Karpas-422 (cell line): ENCODE measurements at places on chromosomes 13 and 19. TPM values are rescaled to one million over a fixed set of nuclear protein-coding genes. Genes with fewer than 3 reads are reported as not detected.

GRCh38 chr19:4068047-4068966 lies 1.6 kb upstream of the ZBTB7A start:
- peaks cover 18% of the 10 kb centered on the region for H3K4me1 ChIP-seq
- H3K4me3 ChIP-seq, result peak overlapping the region; percentile 89; the same call in 1 of the 2 replicates
- H3K27ac ChIP-seq, result no peak overlapping the region
- H3K27me3 ChIP-seq, result no peaks in the 10 kb centered on the region
- DNase-seq, result no peak

DNA sequence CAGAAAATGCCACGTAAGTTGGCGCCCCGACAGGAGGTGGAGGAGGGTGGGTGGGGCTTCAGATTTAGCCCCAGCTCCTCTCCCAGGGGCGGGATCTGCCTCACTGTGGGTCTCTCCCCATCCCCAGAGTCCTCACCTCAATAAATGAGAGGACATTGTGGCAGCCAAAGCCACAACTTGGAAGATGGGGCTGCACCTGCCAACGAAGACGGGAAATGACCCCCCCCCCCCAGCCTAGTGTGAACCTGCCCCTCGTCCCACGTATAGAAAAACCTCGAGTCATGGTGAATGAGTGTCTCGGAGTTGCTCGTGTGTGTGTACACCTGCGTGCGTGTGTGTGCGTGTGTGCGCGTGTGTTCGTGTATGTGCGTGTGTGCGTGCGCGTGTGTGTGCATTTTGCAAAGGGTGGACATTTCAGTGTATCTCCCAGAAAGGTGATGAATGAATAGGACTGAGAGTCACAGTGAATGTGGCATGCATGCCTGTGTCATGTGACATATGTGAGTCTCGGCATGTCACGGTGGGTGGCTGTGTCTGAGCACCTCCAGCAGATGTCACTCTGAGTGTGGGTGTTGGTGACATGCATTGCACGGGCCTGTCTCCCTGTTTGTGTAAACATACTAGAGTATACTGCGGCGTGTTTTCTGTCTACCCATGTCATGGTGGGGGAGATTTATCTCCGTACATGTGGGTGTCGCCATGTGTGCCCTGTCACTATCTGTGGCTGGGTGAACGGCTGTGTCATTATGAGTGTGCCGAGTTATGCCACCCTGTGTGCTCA lies 1.5 kb upstream of the TRAPPC5 start:
- peak; percentile 63 for DNase-seq
- H3K36me3 ChIP-seq, result 0 out of 2 replicates have a peak, but pooled peaks cover 4% of the 10 kb centered on the region
- H3K27me3 ChIP-seq, result no peaks in the 10 kb centered on the region

DNA sequence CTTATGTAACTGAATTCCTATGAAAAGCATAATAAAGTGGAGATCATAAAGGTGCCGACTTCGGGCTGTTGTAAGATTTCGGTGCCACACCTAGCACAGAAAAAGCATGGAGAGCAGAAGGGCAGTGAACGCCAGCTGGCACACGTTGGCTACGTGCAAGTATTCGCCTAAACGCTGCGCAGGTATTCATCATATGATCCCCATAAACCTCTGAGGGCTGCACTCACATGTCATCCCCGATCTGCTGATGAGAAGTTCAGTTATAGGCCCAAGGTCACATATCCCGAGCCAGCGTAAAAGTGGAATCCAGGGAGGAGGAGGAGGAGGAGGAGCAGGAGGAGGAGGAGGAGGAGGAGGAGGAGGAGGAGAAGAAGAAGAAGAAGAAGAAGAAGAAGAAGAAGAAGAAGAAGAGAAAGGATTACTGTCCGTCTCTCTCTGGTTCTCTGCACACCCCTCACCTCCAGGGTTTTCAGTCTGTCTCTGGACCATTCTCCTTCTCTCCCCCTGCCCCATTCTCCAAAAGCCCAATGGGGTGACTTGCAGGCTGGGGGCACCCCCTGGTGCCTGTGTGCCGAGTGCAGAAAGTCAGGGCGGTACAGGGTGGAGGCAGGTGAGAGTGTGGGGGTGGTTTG lies 18.6 kb upstream of the CYP2S1 start:
- no peaks in the 10 kb centered on the region for H3K4me1 ChIP-seq
- DNase-seq, result no peak
- H3K27me3 ChIP-seq, result no peaks in the 10 kb centered on the region
- no peaks in the 10 kb centered on the region for H3K36me3 ChIP-seq
- H3K27ac ChIP-seq, result no peak overlapping the region

DNA sequence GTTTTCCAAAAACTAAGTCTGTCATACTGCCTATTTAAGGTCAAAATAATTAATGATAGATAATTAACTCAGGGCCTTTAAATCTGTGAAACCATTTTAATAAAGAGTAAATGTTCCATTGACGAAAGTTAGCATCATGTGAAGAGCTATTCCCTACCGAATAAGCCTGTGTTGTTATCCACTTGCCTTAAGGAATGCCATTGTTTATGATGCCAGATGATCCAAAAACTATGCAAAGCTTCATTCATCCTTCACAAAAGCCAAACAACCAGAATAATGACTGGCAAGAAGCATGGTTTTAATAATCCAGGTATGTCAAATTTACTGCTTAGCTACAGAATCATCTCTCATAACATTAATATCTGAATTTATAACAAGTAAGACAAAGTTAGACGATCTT lies 6.5 kb upstream of the GPC6 start:
- no peak overlapping the region for H3K4me3 ChIP-seq
- H3K4me1 ChIP-seq, result no peaks in the 10 kb centered on the region
- no peaks in the 10 kb centered on the region for H3K27me3 ChIP-seq

- H3K36me3 ChIP-seq, result peaks cover 35% of the 10 kb centered on the region
- H3K27me3 ChIP-seq, result no peaks in the 10 kb centered on the region
- no peak overlapping the region for H3K4me3 ChIP-seq
- peak; percentile 65 for DNase-seq
- no peak overlapping the region for H3K27ac ChIP-seq
These were observed 5.9 kb downstream of the RPL18A start for GRCh38 chr19:17865364-17866311.

GRCh38 chr19:6498294-6499036 lies 3.6 kb downstream of the TUBB4A start:
- H3K27ac ChIP-seq, result no peak overlapping the region
- H3K36me3 ChIP-seq, result no peaks in the 10 kb centered on the region
- peaks cover 11% of the 10 kb centered on the region for H3K4me1 ChIP-seq
- no peak overlapping the region for H3K4me3 ChIP-seq

GRCh38 chr13:49908637-49909036 lies 27.5 kb downstream of the SPRYD7 start:
- DNase-seq, result peak; percentile 50
- no peaks in the 10 kb centered on the region for H3K27me3 ChIP-seq
- no peak overlapping the region for H3K27ac ChIP-seq
- H3K4me3 ChIP-seq, result no peak overlapping the region
- H3K4me1 ChIP-seq, result no peaks in the 10 kb centered on the region

GRCh38 chr19:835210-835810 lies 5.5 kb upstream of the PRTN3 start:
- no peaks in the 10 kb centered on the region for H3K4me1 ChIP-seq
- H3K4me3 ChIP-seq, result no peak overlapping the region
- no peaks in the 10 kb centered on the region for H3K36me3 ChIP-seq

DNA sequence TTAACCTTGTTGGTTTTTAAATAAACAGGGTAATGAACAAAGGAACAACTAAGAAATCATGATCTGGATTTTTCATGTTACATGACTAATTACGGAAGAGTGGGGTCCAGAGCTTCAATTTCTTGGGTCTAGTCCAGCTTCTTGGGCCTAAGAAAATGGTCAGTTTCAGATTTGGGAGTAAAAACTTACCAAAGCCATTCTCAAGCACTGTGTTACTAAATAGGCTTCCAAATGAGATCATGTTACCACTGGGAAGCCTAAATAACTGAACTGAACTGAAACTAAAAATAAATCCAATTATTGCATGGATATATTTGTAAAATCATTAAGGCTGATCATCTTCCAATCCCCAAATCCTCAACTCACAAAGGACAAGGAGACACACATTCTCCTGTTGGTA lies 13.9 kb downstream of the TBC1D4 start:
- no peak for DNase-seq
- peaks cover 4% of the 10 kb centered on the region; the same call in 1 of the 2 replicates for H3K4me1 ChIP-seq
- H3K4me3 ChIP-seq, result no peak overlapping the region
- no peaks in the 10 kb centered on the region for H3K36me3 ChIP-seq
- H3K27ac ChIP-seq, result no peak overlapping the region

GRCh38 chr19:33622809-33623511 lies 1.2 kb downstream of the CHST8 start:
- H3K4me1 ChIP-seq, result no peaks in the 10 kb centered on the region
- H3K27me3 ChIP-seq, result no peaks in the 10 kb centered on the region
- H3K36me3 ChIP-seq, result no peaks in the 10 kb centered on the region
- H3K4me3 ChIP-seq, result no peak overlapping the region

DNA sequence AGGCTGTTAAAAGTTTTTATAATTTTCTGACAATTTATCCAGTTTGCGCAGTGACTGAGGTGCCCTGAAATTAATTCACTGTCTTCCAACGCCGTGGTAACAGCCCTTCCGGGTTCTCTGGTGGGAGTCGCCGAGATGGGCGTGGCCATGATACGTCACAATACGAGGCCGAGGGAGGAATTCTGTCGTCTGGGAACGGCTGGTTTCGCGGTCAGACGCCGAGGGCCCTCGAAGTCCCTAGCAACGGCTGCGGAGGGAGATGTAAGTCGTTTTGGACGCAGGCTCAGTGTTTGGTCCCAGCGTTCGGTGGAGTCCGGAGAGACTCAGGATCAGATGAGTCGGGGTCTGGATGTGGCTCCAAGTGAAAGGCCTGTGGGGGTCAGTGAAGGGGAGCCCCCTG lies 21.7 kb downstream of the ZNF613 start:
- H3K27ac ChIP-seq, result no peak overlapping the region
- H3K4me1 ChIP-seq, result no peaks in the 10 kb centered on the region
- no peaks in the 10 kb centered on the region for H3K27me3 ChIP-seq
- no peak for DNase-seq

DNA sequence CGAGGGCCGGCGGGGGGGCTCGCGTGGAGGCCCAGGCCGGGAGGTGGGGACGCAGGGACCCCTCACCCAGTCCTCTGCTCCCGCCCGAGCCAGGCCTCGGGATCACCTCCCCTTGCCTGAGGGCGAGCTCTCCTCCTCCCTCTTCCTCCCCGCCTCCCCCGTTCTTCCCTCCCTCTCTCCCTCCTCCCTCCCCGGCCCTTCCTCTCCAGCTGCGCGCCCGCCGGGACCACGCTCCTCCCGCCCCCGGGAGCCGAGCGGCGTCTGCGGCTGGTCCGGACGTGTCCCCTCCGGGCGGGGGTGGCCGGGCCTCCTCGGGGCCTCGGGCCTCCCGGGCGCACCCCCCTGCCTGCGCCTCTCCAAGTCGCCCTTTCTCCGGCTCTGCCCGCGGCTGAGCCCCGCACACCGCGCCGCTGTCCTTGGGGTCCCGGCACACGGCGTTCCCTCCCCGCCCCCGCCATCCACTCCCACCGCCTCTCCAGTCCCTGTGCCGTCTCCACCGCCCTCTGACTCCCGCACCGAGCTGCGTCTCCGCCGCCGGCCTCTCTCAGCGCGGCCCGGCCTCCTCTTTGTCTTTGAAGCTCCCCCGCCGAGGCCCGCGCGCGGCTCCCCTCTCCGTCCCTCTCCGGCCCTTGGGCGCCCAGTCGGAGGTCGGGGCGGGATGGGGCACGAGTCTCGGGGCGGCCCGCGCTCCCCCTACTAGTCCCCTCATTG lies 5.7 kb downstream of the SOX1 start:
- no peak overlapping the region for H3K4me3 ChIP-seq
- DNase-seq, result no peak
- H3K36me3 ChIP-seq, result no peaks in the 10 kb centered on the region

GRCh38 chr19:282501-282900 lies 8.7 kb downstream of the PLPP2 start:
- H3K4me1 ChIP-seq, result no peaks in the 10 kb centered on the region
- no peak overlapping the region for H3K27ac ChIP-seq
- no peaks in the 10 kb centered on the region for H3K36me3 ChIP-seq
- no peak overlapping the region for H3K4me3 ChIP-seq

DNA sequence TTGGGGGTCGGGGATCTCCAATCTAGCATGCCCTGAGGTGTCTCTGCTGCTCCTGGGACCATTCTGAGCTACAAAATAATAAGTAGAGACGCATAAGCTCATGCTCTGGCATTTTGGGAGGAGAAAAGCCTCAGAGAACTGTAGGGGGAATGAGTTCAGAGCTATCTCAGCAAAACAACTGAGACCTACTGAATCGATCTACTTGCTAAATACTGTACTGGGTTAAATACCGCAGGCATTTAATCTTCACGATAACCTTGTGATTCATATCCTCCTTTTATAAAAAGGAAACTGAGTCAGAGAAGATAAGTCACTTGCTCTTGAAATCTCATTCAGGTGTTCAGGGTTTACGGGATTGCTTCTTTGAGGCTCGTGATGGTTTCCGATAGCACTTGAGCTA lies 468.1 kb downstream of the FGF9 start:
- no peaks in the 10 kb centered on the region for H3K36me3 ChIP-seq
- no peak overlapping the region for H3K27ac ChIP-seq
- H3K4me1 ChIP-seq, result no peaks in the 10 kb centered on the region
- DNase-seq, result no peak
- H3K4me3 ChIP-seq, result no peak overlapping the region

DNA sequence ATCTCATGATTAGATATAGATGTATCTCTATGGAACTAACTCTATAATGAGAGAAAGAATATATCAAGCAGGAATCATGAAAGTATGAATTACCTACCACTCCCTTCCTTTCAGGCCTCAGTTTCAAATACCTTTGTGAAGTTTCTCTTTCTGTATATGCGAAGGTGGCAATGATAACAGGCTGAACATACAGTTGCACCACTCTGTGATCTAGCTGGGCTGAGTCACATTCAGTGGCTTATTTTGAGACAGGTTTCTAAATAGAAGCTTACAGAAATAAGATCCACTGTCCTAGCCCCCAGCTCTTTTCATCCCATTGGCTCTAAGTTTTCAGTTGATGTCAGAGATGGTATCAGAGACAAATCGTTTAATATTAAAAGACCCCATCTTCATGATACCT lies 662.0 kb downstream of the SLITRK1 start:
- DNase-seq, result no peak
- no peak overlapping the region for H3K4me3 ChIP-seq
- no peaks in the 10 kb centered on the region for H3K36me3 ChIP-seq
- no peaks in the 10 kb centered on the region for H3K27me3 ChIP-seq

- no peak overlapping the region for H3K27ac ChIP-seq
- no peak overlapping the region for H3K4me3 ChIP-seq
- H3K27me3 ChIP-seq, result no peaks in the 10 kb centered on the region
- no peaks in the 10 kb centered on the region for H3K36me3 ChIP-seq
- no peak for DNase-seq
These were observed 72.6 kb upstream of the ARGLU1 start for GRCh38 chr13:106640515-106640914.

DNA sequence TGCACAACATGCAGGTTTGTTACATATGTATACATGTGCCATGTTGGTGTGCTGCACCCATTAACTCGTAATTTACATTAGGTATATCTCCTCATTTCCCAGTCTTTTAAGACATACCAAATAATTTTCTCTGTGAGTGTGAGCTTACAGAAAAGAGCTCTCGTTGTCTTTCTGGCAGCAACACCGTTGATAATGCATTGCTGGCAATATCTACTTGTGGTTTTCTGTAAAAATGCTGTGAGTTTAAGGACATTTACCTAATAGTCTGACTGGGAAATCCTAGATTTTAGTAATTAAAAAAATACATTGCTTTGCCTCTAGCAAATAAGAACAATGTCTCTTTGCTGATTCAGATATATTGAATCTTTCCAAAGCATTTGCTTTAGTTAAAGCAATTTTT lies 8.4 kb downstream of the IGFL3 start:
- H3K27me3 ChIP-seq, result no peaks in the 10 kb centered on the region
- no peaks in the 10 kb centered on the region for H3K36me3 ChIP-seq
- no peaks in the 10 kb centered on the region for H3K4me1 ChIP-seq
- DNase-seq, result no peak
- H3K4me3 ChIP-seq, result no peak overlapping the region
- no peak overlapping the region for H3K27ac ChIP-seq

The RASIP1 gene
- not detected in 2 replicates for total RNA-seq

The ZFP82 gene
- total RNA-seq, result 14.4 and 23.0 TPM in 2 replicates

The RYR1 gene
- total RNA-seq, result 0.45 and 1.3 TPM in 2 replicates

The OR7A5 gene
- 0.15 TPM in 1 of 2 replicates, not detected in the other for total RNA-seq
